ENCODE measurements at places on chromosomes 11 and 22. TPM values are rescaled to one million over a fixed set of nuclear protein-coding genes. Genes with fewer than 3 reads are reported as not detected.

OR8D1 gene
- not detected for total RNA-seq

AMBRA1 gene
- 32.5 TPM for total RNA-seq

TMEM191C gene
- 0.82 TPM for total RNA-seq

F2 gene
- not detected for total RNA-seq

CATSPER1 gene
- total RNA-seq: 0.68 TPM

ZNF215 gene
- 1.3 TPM for total RNA-seq

TSGA10IP gene
- not detected for total RNA-seq

OR5A1 gene
- total RNA-seq: not detected

C11orf86 gene
- not detected for total RNA-seq

OR52I1 gene
- total RNA-seq: not detected

HMOX1 gene
- 94.4 TPM for total RNA-seq

MIOX gene
- total RNA-seq: not detected

CDC42EP1 gene
- total RNA-seq: 3.2 TPM

NUP160 gene
- total RNA-seq: 27.6 TPM

LRRC4C gene
- under 0.01 TPM for total RNA-seq

KCNQ1OT1 gene
- 2.1 TPM for total RNA-seq

NCAM1 gene
- total RNA-seq: 0.30 TPM

TMEM80 gene
- total RNA-seq: 5.7 TPM

FGF19 gene
- total RNA-seq: not detected

SMIM35 gene
- total RNA-seq: not detected

ENTHD1 gene
- total RNA-seq: not detected

APOL5 gene
- total RNA-seq: not detected

TEF gene
- total RNA-seq: 10.5 TPM

BTG4 gene
- not detected for total RNA-seq

APLP2 gene
- 575 TPM for total RNA-seq

MAPK11 gene
- 4.3 TPM for total RNA-seq
